HTR-8/SVneo (cell line): ENCODE measurements at places on chromosomes 2 and 18.

DNA sequence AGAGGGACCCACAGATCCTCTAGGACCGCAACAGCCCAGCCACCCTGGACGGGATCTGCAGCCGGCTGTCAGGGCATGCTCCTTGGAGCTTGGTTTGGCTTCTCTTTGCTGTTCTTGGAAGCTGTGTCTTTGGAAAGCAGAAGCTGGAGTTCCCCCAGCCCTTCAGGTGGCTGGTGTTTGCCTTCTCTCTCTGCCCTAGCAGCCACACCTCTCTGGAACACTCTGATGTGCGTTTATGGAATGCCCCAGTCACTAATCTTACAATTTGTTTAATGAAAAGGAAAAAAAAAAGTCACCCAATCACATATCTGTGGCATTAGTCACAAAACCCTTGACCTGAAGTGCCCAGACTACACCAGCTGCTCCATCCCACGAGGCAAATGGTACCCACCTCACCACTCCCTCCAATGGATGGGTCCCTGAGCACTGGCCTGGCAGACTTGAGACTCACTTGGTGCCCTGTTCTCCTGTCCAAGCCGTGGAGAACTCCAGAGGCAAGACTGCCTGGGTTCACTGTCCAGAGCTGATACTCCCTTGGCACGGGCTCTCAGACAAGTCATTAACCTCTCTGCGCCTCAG, 70.2 kb upstream of the DAPL1 start:
- DNase-seq: no peak

DNA sequence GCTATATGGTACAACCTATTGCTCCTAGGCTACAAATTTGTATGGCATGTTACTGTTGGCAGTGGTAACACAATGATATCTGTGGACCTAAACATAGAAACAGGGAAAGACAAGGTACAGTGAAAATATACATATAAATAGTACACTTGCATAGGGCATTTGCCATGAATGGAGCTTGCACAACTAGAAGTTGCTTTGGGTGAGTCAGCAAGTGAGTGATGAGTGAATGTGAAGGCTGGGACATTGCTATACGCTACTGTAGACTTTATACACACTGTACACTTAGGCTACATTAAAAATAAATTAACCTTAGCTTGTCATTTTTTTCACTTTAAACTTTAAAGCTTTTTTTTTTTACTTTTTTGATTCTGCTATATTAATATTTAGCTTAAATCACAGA, 500.0 kb upstream of the SETBP1 start:
- no peak for DNase-seq

DNA sequence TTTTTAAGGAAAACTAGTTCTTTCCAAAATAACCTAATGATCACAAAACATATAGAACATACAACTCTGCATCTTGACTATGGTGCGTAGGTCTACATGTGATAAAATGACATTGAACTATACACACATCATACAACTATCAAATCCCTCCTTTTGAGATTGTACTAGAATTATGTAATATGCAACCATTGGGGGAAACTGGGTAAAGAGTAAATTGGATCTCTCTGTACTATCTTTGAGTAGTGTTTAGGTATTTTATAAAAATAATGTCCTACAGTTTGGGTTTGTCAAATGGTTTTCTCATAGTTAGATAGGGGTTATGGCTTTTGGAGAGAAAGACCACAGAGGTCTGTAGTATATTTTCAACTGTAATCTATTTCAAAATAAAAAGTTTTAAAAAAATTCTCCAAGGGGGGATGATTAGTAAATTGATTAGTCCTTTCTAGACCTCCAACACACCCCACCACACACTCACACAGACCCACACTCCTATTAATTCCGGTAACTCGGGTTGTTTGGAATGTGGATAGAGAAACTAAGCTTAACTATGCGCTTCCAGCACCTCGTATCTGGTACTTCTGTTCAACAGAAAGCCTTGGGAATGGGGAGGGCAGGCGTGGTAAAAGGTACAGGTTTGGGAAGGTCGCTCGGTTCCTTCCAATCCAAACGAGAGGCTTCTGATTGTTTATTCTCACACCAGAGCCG, 695 bp upstream of the BIRC6 start:
- DNase-seq: peak; percentile 48

DNA sequence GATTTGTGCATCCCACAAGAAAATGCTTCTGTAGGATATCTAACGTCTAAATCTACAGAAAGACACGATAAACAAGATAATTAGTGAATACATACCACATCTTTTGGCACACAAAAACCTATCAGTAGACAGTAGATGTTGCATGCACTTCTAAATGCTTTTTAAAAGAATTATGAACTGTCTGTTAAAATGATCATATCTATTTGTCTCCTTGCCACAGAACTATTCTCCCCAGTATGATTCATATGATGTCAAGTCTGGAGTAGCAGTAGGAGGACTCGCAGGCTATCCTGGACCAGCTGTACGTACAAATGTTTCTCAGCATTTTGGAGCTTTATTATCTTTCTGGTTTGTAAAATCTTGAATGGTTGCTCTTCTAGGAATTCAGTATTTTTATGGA, 12.7 kb downstream of the COL3A1 start:
- no peak for DNase-seq

DNA sequence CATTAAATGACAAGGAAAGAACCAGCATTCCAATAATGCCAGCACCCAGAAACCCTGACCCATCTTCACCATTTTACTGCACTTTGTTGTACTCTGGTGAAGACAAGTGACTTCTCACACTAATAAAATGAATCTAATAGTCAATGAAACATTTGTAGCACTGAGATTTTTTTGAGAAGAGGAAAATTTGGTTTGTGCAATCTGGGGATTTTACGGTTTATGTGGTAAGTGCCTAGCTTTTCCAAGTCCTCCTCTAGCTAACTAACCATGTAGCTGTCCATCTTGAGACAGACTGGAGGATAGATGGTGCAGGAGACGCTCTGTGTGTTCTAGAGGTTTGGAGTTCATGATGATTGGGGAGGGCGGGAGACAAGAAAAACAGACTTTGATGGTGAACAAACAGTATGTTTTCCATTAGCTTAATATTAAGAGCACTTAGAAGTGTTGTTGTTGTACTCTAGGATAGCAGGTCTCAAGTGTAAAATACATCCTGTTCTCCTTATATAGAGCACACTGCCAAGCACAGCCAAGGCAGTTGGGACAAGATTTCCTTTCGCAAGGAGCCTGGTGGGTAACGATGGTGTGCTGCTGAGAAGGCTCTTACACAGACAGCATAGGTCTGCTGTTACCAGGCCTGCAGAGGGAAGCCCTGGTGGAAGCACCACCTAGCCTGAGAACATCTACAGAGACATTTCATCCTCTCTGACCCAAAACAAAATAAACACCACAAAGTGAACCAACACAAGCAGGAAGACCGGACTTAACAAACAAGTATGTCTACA, 83.7 kb downstream of the BCL11A start:
- no peak for DNase-seq

DNA sequence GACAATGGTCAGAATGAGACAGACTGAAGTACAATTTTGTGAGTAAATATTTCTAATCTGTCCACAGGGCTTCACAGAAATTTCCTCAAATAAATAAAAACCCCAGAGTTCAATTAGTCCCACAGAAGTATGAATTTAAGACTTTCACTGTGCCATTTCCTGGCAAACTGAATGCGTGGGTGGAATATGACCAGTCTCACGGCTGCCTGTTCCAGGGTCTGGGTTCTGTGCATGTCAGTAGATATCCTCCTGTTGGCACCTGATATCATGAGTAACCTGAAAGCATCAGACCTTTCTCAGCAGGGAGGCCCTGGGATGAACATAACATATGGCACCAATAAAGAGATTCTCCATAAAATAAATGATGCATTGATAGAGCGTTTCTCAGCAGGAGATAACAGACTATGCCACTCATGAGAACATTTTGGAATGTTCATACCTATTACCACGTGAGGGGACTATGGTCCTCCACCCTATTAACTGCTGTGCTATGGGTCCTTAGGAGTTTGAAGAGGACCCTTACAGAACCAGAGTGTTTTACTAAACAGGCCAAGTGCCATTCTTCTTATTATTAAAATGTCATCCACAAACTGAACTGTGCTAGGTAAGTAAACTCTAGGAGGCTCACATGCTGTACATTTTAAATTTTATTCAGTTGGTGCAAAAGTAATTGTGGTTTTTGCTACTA, 10.6 kb upstream of the MALL start:
- no peak for DNase-seq

- peak; percentile 81 for DNase-seq
These were observed 136.5 kb downstream of the CTIF start for GRCh38 chr18:48675352-48675761.
